ENCODE measurements at places on chromosomes 2 and 18.

DNA sequence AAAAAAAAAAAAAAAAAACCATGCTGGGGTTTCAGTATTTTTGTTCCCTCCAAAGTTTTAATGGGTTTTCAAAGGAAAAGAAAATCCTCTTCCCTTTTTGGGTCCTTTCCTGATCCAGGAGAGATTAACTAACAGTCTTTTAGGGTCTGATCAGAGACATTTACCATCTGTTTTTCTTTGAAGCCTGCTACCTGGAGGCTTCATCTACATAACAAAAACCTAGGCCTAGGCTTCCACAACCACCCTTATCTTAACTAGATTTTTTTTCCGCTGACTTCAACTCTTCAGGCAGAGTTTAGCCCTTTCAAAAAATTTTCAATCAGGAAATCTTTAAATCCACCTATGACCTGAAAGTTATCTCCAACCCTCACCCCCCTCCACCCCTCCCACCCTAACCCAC, 154.7 kb downstream of the MBD2 start:
- no peak for DNase-seq

DNA sequence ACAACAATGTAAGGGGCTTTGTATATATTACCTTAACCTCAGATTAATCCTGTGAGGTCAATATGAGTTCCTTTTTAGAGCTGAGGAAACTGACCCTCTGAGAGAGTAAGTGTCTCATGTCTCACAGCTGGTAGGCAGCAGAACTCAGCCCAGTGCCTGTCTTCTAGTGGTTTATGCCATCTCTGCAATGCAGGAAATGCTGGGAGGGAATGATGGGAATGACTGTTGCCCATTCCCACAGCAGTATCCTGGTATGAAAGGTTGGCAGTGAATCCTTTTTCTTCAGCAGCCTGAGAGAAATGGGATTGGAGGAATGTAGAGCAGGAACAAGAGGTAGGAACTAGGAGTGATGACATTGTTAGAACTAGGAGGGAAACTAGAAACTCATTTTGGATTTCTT, 6.0 kb downstream of the MRPL30 start:
- no peak for DNase-seq

GRCh38 chr2:15826273-15826717, 114.1 kb upstream of the MYCN start:
- DNase-seq = peak; percentile 7

GRCh38 chr18:46866523-46866922, 50.8 kb downstream of the PIAS2 start:
- no peak for DNase-seq

DNA sequence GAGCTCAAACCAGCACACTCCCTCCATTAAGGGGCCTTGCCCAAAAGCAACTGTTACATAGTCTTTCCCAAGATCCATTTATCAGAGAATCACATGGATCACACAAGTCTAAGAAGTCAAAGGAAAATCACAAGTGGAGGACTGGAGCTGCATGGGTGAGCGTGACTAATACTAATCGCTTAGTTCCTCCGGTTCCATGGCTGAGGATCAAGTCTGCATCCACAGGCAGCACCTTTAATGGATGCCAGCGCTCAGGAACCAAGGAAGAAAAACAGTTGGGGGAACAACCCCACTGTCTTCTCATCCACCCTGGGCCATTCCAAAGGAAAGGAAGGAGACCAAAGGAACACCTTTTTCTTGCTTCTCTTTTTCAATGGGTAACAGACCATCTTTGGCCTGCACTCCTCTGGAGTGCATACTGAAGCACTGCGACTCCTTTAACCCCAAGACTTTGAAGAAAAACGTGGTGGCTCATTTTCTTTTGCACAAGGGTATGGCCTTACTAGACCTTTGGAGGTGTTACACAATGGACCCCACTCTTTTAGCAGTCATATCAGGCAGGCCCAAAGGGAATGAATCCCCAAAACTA, 9.2 kb upstream of the WDR33 start:
- peak; percentile 25 for DNase-seq

GRCh38 chr2:227462972-227463931, 8.7 kb upstream of the AGFG1 start:
- no peak for DNase-seq

DNA sequence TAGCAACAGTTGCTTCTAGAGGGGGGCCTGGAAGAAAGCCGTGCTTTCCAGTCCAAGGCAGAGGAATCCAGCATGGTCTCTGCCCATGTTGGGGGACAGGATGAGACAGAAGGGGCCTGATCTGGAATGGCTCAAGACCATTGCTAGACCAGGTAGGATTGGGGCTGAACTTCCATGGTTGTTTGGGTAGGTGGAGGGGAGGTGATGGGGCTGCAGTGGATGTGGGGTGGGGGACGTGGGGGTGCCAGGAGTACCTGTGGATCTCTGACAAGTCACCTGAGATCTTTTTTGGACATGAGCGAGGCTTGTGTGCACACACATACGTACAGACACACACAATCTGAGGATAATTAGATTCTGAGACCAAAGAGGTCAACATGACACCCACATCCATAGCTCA, 228.7 kb upstream of the SKOR2 start:
- no peak for DNase-seq

DNA sequence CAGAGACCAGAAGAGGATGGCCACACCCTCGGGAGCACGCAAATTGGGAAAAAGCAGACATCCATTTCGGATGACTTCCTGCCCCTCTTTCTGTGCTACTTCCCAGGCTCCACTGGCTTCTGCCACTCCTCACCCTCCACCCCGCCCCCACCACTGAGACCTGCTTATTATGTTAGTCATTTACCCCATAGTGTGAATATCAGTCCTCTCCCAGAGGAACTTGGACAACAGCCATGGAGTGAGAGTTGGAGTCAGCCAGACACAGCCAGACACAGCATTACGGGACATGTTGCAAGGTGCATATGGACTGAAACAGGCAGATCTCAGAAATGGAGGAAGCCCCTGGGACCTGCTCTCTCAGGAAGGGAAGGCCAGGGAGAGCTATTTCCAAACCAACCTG, 51.8 kb downstream of the CTIF start:
- peak; percentile 37 for DNase-seq
